ENCODE measurements at places on chromosomes 5 and 9.

DNA sequence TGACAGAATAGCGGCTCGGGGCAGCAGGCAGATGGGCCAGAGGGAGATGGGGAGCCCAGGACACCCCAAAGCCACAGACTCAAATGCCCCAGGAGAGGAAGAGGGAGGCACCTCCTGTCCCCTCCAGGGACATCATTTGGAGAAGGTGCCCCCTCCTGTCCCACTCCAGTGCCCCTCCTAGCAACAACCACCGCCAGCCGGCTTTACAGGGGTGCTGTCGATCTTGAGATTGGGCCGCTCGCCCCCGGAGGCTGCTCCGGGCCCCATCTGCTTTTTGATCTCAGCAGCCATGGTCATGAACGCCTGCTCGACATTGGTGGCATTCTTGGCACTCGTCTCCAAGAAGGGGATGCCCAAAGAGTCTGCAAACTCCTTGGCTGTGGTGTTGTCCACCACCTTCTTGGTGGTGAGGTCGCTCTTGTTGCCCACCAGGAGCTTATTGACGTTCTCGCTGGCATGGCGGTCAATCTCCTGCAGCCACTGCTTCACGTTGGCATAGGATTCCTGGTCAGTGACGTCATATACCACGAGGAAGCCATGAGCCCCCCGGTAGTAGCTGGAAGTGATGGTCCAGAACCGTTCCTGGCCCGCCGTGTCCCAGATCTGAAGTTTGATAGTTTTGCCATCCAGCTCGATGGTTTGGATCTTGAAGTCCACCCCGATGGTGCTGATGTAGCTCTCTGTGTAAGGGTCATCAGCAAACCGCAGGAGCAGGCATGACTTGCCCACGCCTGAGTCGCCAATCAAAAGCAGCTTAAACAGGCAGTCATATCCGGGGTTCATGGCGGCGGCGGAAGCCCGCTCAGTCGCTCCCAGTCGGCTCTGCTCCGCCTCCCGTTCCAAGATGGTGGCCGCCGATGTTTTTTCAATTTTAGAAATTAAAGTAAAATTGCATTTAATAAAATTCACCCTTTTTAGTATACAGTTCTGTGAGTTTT lies 14.0 kb upstream of the FRMPD1 start:
- DNase-seq: no peak

- DNase-seq: peak; percentile 9
These were observed 1.5 kb downstream of the CDC42SE2 start for GRCh38 chr5:131265311-131265803.

GRCh38 chr5:72021651-72022357 lies 85.5 kb upstream of the MAP1B start:
- DNase-seq: no peak

DNA sequence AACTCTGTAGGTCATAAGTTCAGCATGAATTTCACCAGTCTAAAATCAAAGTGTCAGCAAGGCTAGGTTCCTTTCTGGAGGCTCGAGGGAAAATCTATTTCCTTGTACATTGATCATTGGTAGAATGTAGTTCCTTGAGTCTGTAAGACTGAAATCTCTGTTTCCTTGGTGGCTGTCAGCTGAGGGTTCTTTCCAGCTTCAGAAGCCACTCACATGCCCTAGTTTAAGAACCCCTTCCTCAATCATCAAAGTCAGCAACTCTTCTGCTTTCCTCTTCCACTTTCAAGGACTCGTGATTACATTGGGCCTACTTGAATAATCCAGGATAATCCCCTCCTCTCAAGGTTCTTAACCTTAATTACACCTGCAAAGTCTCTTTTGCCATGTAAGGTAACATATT lies 4.9 kb upstream of the SCAMP1 start:
- DNase-seq: peak; percentile 90

Data from NCI-H82 (cell line).